Fibroblast of skin of left biceps (primary cell): ENCODE measurements at places on chromosomes 16 and 17.

DNA sequence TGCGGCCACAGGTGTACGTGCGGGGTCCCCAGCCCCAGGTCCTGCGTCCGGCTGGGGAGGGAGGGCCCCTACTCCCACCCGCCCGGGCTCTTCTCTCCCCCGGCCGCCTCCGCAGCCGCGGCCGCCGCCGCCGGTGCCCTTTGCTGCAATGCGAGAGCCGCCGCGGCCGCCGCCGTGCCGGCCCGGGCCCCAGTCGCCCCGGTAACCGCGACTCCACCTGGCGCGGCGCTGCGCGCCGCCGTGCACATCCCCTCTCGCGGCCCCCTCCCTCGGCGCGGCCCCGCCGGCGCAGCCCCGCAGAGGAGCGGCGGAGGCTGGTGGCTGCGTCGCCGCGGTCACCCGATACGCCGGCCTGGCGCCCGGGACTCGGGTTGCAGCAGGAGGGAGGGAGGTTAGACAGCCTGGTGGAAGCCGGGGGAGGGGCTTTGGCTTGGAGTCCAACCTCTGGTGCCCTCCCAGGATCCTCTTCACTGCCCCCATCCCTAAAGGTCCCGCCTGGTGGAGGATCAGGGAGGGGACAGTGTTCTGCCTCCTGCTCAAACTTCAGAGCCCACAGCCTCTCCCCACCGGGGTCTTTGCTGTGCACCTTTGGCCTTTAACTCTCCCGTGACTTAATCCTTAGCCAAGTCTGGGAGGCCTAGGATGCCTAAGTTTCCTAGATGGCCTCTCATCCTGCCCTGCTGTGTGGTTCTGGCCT is 32.9 kb downstream of the SRCIN1 start:
- no peak for DNase-seq

GRCh38 chr17:74821655-74822334 is 37.9 kb downstream of the GRIN2C start:
- DNase-seq = no peak

- DNase-seq = no peak
These were observed 29.3 kb downstream of the HIC1 start for GRCh38 chr17:2084036-2084765.

GRCh38 chr16:73172241-73172972 is 124.5 kb upstream of the ZFHX3 start:
- peak; percentile 84 for DNase-seq

- no peak for DNase-seq
These were observed 8.5 kb upstream of the WNT9B start for GRCh38 chr17:46842835-46843234.

GRCh38 chr17:17784657-17785267 is 52.0 kb downstream of the SREBF1 start:
- DNase-seq = no peak

GRCh38 chr17:34634551-34635160 is 55.3 kb downstream of the TMEM132E start:
- no peak for DNase-seq

- DNase-seq = no peak
These were observed 46.4 kb upstream of the ENPP7 start for GRCh38 chr17:79684132-79684985.
